H9 (cell line): ENCODE measurements at places on chromosomes 3 and 15.

- no peak overlapping the region for H3K27ac ChIP-seq
- DNase-seq: no peak
Observed at GRCh38 chr15:81292523-81293001, 31.4 kb downstream of the STARD5 start.

DNA sequence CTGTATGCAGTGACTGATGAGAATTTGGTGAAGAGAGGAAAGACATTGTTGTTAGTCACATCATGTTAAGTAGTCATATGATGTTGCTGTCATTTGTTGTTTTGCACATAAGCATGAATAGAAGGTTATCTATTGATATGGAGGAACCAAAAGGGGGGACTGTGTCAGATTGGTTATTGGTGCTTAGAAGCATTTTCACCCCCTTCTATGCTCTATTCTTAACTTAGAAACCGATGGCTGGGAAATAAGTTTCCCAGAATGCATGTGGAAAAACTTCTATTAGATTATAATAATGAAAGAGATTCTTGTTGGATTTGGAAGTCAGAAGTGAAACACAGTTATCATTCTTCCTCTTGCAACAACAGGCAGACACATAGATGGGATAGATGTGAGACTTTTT, 33.2 kb upstream of the CADM2 start:
- no peaks in the 10 kb centered on the region; the same call in 1 of the 2 replicates for H3K36me3 ChIP-seq
- DNase-seq: no peak
- H3K27me3 ChIP-seq: no peaks in the 10 kb centered on the region
- no peak overlapping the region for H3K27ac ChIP-seq

DNA sequence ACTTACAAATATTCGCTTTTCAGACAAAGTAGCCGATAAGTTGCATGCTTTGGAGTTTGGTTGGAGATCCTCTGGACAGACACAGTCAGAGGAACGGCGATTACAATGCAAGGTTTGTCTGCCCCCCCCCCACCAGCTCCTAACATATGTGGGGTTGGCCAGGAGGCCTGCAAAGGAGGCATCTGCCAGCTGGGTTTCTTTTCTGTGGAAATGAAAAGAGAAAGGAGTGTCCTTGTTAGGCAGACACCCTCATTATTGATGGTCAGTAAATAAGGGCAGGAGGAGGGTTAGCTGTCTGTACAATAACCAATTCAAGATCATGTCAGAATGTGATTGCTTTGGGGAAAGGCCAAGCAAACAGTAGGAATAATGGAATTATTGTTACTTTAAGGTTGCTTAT, 49.1 kb downstream of the TLNRD1 start:
- H3K27me3 ChIP-seq: no peaks in the 10 kb centered on the region
- H3K4me1 ChIP-seq: no peaks in the 10 kb centered on the region
- no peak overlapping the region for H3K4me3 ChIP-seq
- no peak overlapping the region for H3K27ac ChIP-seq
- DNase-seq: no peak
- no peaks in the 10 kb centered on the region for H3K36me3 ChIP-seq

DNA sequence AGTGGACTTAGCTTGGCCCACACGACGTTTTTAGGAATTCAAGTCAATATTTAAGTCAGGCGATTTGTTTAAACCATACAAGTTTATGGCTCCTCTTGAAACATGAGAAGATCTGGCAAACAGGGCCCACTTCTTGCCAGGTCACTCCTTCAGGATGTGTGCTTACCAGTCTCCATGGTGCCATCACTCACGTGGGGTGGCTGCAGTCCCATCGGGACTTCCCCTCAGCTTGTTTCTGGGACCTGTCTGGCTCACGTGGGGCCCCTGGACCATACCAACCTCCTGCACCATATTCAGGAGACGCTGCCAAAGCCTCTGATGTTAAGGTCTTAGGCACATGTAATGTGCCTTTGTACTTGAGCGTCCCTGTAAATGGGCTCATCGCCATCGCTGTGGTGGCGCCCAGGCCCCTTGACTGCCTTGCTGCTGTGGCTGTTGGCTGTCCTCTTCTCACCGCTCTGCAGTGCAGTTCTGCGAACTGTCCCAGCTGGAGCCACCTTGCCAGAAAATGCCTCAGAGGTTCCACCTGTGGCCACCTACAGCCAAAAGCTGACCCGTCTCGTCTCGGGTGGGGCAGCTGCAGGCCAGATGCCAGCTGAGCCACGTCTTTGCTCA, 8.9 kb downstream of the MCM2 start:
- no peaks in the 10 kb centered on the region for H3K27me3 ChIP-seq
- H3K4me1 ChIP-seq: no peaks in the 10 kb centered on the region
- no peak for DNase-seq
- H3K27ac ChIP-seq: no peak overlapping the region
- peaks cover 88% of the 10 kb centered on the region for H3K36me3 ChIP-seq
- no peak overlapping the region for H3K4me3 ChIP-seq

DNA sequence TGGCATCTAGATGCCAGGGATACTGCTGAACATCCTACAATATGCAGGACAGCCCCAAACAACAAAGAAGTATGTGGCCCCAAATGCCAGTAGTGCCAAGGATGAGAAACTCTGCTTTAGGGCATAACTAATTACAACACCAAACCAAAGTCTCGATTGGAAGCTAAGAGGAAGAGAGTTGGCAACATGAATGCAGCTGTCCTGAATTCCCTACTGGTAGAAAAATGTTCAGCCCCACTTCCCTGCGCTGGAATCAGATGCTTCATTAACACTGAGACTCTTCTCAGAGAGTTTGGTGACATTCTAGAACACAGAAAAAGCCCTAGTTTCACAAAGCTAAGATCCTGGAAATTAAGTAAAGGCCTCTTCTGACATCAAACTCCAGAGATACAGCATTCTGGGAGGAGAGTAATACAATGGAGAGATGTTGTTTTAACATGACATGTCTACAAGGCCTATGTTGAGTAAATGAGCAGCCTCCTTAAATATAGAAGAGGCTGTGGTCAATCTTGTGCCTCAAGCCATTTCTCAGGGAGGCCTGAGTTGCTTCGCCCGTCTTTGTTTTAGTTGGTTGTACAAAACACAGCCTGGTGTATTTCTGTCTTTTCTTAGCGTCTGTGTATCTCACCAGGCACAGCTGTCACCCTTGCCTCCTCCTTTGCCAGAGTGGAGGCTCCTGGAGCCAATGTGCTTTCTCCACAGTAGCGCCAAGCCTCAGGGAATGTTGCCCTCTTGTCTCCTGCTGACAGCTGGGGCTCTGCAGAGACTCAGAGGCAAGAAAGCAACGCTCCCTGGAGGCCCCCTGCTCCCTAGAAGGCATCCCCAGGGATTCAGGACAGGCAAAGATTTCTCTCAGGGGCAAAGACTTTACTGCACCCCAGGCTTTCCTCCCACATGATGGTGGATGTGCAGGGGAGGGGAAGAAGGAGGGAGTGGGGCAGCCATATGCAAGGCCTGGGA, 25.1 kb upstream of the CTNNB1 start:
- H3K4me1 ChIP-seq: no peaks in the 10 kb centered on the region; the same call in 1 of the 2 replicates
- H3K36me3 ChIP-seq: no peaks in the 10 kb centered on the region
- H3K27ac ChIP-seq: no peak overlapping the region
- H3K27me3 ChIP-seq: no peaks in the 10 kb centered on the region
- no peak overlapping the region for H3K4me3 ChIP-seq

GRCh38 chr3:140420621-140421357, 257.1 kb upstream of the TRIM42 start:
- no peak overlapping the region for H3K4me3 ChIP-seq
- H3K27ac ChIP-seq: no peak overlapping the region
- no peaks in the 10 kb centered on the region for H3K36me3 ChIP-seq
- no peaks in the 10 kb centered on the region for H3K27me3 ChIP-seq
- no peak for DNase-seq
